ENCODE measurements at places on chromosomes 3 and 15.

DNA sequence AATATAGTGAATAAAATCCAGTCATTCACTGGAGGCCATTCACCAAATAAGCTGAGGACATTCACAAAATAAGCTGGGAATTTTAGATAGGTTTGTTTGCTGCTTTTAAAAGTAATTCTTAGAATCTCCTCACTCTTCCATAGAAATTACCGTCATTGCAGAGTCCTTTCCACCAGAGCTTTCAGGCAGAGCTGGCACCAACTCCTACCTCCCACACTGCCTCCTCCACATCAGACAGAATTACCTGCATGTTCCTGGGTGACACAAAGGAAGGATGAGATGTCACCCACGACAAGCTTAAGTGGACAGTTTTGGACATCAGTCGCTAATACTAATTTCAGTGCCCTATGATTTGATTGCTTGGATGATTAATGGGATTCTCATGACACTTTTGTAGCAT lies 1113.2 kb downstream of the IGSF11 start:
- no peak for DNase-seq

DNA sequence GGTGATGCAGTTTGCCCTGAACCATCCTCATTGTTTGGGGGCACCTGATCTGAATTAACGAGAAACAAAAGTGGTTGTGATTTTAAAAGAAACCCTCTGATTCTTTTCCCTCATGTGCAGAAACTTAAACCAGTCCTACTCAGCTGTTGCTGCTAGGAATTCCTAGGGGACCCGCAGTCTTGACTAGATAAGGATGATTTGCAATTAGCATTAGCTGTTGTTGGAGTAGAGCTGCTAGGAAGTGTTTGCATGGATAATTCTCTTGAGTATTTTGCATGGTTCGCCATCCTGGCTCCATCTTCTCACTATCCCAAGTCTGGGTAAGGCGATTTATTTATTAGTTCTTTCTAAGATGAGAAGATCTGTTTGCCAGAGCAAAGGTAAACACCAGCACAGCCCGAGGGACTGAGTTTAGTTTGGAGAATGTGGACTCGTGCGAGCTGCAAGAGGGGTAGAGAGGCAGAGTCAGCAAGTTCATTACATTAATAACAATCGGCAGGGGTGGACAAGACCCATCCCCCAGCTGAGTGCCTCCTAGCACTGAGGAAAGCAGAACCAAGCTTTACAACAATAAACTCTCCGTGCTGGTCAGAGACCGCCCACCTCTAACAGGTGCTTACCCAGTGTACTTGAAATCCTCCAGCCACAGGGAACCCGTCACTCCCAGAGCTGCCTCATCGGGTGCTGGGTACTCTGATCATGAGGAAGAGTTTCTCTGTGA lies 4.1 kb downstream of the FGD5 start:
- no peak for DNase-seq

- no peak for DNase-seq
Measured at GRCh38 chr3:58092521-58092920, 84.3 kb downstream of the FLNB start.

GRCh38 chr15:99571299-99571698 lies 5.5 kb downstream of the MEF2A start:
- no peak for DNase-seq

DNA sequence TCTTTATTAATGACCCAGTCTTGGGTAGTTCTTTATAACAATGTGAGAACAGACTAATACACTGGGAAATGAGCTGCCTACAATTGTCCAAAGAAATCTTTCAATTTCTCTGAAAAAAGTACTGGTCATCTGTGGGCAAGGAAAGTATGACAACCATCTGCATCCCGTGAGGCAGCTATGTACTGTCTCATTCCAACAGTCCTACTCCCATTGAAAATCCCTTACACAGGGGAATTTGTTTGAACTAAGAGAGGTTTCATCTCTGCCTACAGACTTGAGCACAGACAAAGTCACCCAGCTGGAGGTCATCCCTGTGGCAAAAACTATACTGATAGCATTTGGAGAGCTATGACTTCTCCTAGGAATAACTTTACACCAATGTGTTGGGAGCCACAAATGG lies 27.1 kb downstream of the SHC4 start:
- no peak for DNase-seq

- no peak for DNase-seq
Measured at GRCh38 chr3:126119976-126120375, 36.1 kb upstream of the SLC41A3 start.

- no peak for DNase-seq
Measured at GRCh38 chr15:90437516-90437915, 49.5 kb downstream of the IQGAP1 start.

DNA sequence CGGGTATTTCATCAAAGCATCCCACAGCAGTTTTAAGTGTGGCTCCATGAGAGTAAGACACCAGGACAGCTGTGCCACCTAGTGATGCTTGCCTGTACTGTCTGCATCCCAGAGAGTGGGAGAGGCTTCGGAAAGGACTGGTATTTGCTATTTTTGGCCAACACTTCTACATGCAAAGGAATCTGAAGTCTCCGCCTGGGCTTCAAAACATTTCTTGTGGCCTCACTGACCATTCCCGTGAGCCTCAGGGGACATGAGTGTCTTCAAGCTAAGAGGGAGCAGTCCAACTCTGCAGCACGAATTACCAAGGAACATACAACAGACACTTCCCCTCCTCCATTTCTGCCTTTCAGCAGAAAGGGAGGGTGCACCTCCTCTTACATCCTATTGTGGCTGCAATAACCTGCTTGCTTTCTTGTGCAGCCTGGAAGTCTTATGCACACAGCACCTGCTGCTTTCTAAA lies 177.5 kb downstream of the RORA start:
- DNase-seq = peak; percentile 53

GRCh38 chr3:193048127-193048526 lies 130.5 kb upstream of the MB21D2 start:
- no peak for DNase-seq

DNA sequence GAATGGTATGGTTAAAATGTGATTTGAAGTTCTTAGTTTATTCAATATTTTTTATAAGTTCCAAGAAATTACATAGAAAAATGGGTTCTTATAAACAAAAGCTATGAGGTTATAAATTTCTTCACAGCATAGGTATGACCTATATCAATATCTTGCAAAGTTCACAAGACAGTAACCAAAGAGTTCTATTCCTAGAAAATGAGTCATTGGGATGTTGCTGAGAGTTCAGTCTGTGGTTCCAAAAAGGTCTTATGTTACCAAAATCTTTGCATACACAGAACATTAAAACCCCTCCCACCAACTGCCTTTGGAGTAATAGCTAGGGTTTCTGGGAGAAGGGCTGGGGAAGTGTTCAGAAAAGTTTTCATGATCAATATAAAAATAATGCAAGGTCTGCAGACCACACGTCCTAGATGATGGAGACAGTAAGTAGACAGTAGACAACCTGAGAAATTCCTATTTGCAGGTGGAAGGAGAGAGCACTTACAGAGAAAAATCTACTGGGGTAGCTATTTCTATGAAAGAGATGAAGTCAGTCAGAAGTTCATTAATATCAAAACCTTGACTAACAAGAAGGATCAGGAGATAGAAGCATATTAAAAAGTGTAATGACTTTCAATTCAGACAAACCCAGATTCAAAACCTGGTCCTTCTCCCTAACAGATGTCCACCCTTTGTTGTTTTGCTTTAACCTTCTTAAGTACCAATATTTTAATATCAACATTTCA lies 279.3 kb downstream of the KCNH8 start:
- DNase-seq = no peak

- DNase-seq = no peak
Measured at GRCh38 chr3:154214306-154214705, 93.1 kb downstream of the ARHGEF26 start.

GRCh38 chr3:124413989-124414598 lies 316.2 kb upstream of the UMPS start:
- no peak for DNase-seq

- DNase-seq = no peak
Measured at GRCh38 chr15:79981831-79982455, 10.9 kb upstream of the BCL2A1 start.

DNA sequence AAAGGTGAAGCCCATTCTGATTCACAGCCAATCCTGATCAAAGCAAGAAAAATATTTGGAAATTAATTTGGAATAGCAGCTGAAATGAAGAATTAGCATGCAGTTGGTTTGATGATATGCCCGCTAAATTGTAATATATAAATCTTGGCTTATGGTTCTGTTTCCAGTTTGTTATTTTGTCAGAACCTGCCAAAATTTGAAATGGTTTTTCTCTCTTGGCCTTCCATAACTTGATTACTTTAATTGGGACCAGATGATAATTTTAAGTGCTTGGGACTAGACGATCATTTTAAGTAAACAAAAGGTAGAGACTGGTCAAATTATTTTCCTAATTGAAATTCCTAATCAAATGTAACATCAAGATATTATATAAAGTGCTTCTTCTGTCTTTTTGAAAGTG lies 842.4 kb downstream of the TBL1XR1 start:
- DNase-seq = no peak

- DNase-seq = no peak
Measured at GRCh38 chr15:53527996-53528395, 231.5 kb downstream of the WDR72 start.

GRCh38 chr3:20064796-20065564 lies 24.7 kb downstream of the KAT2B start:
- no peak for DNase-seq

DNA sequence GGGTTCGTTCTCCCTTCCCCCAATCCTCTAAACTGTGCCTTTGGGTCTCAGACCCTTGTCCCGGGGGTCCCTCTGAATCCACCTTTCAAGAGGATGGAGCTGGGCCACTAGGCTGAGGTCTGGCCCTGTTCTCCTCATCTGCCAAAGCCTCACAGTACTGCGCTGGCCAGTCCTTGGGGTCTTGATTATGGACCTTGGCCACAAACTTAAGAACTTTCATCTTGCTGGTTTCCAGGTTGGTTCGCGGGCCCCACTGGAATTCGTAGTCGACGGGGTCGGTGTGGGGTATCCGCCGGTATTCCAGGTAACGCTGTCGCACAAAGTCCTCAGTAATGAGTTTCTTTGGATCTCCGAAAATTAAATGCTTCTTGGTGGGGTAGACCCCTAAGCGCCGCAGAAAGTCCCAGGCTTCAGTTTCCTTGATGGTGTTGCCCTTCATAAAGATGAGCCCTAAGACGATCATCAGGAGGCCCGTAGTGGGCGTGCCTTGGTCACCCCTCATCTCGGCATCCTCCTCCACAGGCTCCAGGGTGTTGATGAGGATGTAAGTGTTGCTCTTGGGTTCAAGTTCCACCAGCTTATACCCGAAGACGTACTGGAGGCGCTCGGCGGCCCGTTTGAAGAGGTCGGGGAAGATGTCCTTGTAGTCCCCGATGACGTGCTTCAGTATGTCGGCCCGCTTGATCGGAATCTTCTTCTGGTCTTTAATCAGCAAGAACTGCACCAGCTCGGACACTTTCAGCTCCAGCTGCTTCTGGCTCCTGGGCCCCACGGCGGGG lies 727 bp downstream of the NSMCE3 start:
- DNase-seq = no peak

- no peak for DNase-seq
Measured at GRCh38 chr3:138888560-138888959, 53.8 kb upstream of the PIK3CB start.

DNA sequence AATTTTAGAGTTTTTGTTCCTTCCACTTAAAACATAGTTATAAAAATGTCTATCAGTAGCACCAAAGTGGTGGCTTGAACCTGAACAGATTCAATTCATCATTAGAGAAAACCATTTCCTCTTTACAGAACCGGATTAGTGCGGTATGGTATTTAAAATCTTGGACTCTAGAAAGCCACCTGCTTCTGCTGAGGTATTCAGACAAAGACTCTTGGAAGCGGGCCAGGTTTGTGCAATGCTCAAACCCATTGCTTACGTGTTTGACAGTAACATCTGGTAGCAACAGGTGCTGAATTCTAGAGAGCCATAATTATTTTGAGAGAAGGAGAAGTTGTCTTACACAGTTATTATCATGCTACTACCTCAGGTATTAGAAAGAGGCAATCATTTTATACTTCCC lies 290.5 kb downstream of the NAALADL2 start:
- DNase-seq = no peak

GRCh38 chr15:80684697-80685096 lies 10.4 kb upstream of the ABHD17C start:
- DNase-seq = no peak

DNA sequence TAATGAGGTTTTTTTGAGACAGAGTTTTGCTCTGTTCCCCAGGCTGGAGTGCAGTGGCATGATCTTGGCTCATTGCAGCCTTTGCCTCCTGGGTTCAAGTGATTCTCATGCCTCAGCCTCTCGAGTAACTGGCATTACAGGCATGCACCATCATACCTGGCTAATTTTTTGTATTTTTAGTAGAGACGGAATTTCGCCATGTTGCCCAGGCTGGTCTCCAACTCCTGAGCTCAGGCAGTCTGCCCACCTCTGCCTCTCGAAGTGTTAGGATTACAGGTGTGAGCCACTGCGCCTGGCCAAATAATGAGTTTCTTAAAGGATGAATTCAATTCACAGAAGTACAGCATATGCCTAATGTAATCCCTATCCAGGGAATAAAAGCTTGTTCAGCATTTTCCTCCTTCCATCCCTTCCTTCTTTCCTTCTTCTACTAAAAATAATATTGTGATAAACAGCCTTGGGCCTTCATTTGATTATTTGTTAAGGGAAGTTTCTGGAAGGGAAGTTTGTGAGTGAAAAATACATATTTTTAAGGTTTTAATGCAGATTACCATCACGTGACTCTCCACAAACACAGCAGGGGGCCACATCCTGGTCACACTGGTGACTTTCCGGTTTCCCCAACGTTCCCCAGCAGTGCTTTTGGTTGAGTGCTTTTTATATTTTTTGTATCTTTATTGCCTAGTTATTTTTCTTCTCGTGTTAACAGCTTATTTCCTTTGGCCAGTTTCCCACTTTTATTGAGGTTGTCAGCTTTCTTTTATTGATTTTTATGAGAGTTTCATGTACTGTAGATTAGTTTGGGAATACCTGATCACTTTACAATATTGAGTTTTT lies 116.8 kb downstream of the USP13 start:
- DNase-seq = no peak

- no peak for DNase-seq
Measured at GRCh38 chr3:35708394-35709271, 69.3 kb downstream of the ARPP21 start.

- DNase-seq = no peak
Measured at GRCh38 chr15:88894348-88894818, 961 bp downstream of the HAPLN3 start.

- DNase-seq = peak; percentile 62
Measured at GRCh38 chr3:4719046-4719501, 225.9 kb downstream of the ITPR1 start.

DNA sequence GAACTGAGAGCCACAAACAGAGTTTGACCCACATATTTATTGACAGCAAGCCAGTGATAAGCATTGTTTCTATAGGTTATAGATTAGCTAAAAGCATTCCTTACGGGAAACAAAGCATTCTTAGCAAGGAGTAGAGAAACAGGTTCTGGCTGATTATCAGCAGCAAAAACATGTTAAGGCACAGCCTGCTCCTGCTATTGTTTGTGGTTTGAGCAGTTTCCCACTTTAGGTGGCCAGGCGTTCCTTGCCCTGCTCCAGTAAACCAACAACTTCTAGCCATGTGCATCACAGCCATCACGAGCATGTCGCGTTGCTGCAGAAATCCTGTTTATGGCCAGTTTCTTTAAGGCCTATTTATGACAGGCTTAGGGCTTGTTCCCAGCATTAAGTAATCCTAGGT lies 44.7 kb upstream of the C2CD4B start:
- no peak for DNase-seq

Data from fibroblast of skin of left quadriceps (primary cell).